ENCODE measurements at places on chromosomes 7 and 10.

- DNase-seq: no peak
Measured at GRCh38 chr10:87518937-87519336, 14.2 kb downstream of the MINPP1 start.

GRCh38 chr7:142539901-142540300 lies 209.4 kb upstream of the PRSS1 start:
- no peak for DNase-seq

DNA sequence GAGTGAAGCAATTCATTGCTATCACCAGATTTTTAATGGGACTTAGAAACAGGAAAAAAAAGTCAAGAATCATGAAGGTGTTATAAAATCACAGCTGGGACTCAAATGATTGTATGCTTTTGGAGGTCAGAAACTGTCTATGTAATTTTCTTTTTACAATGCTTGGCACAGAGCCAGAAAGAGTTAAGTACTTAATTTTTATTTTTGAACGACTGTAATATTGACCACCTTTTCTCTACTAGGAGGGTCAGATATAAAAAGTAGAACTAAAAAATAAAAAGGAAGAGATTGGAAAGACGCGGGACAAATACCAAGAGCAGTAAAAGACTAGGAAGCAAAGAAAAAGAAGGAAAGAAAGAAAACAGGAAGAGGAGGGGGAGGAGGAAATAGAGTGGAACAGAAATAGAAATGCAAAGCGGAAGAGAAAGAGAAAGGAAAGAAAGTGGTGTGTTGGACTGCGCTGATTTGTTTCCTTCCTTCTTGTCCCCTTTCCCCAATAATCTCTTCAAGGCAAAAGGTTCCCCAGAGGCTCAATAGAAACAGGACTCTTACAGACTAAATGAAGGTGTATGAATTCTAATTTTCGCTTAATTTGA lies 23.2 kb upstream of the C1GALT1 start:
- no peak for DNase-seq

DNA sequence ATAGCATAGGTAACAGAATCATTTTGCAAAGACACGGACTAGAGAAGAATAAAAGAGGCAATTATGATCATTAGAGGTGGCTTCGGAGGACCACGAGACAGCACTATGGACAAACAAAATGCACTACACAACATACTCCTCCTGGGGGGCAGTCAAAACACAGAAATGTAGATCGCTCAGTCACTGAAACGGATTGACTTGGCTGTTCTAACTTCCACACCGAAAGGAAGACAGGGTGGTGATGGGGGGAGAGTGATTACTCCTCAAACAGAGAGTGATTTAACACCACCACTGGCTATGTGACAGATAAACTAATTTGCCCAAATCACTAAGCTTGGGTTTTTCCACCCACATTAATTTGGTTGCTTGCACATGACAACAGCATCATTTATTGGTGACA lies 14.1 kb upstream of the PPA1 start:
- no peak for DNase-seq

- DNase-seq: no peak
Measured at GRCh38 chr7:133571076-133571475, 318.2 kb downstream of the EXOC4 start.

- no peak for DNase-seq
Measured at GRCh38 chr7:98202367-98203195, 8.7 kb upstream of the BHLHA15 start.

DNA sequence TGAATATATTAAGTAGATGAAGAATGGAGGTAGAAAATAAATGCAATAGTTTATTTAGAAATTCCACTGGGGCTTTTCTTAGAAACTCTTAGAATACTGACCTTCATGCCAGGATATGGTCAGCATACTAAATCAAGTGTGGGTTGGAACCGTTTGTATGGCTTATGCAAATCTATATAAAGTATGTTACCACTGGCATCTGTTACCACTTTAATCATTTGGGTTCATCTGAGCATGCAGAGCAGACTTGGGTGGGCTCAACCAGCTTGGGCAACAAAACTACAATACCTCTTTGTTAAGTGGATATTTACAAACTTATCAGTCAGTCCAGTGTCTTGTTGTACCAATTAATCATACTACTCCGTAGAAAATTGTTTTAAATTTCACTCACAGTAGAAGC lies 125.8 kb downstream of the CRPPA start:
- no peak for DNase-seq

DNA sequence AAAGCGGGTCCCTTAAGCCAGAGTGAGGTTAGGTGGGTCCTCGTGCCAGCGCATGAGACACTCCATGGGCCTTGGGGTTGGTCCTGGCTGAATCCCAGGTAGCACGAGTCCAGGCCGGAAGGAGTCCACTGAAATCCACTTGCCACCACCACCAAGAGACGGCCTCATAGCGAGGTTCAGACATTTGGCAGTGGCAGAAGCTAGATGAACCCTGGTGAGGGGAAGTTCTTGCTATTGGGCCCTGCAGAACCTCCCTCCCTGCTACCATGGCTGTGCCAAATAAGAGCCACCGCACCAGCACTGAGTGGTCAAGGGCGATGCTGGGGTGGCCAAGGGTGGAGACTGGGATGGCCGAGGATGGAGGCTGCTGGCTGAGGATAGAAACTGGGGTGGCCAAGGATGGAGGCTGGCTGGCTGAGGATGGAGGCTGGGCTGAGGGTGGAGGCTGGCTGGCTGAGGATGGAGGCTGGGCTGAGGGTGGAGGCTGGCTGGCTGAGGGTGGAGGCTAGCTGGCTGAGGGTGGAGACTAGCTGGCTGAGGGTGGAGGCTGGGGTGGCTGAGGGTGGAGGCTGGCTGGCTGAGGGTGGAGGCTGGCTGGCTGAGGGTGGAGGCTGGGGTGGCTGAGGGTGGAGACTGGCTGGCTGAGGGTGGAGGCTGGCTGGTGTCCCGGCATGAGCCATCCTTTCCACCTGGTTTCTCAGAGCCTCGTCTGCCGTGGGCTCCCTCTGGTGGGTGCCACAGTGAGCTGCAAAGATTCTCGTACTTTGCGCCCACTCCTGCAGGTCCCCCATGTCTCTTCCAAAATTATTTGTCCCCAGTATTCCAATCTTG lies 88.2 kb downstream of the ELFN1 start:
- DNase-seq: no peak

- no peak for DNase-seq
Measured at GRCh38 chr10:33921970-33922605, 587.6 kb upstream of the NRP1 start.

GRCh38 chr7:45971661-45972175 lies 50.6 kb upstream of the IGFBP3 start:
- DNase-seq: no peak

DNA sequence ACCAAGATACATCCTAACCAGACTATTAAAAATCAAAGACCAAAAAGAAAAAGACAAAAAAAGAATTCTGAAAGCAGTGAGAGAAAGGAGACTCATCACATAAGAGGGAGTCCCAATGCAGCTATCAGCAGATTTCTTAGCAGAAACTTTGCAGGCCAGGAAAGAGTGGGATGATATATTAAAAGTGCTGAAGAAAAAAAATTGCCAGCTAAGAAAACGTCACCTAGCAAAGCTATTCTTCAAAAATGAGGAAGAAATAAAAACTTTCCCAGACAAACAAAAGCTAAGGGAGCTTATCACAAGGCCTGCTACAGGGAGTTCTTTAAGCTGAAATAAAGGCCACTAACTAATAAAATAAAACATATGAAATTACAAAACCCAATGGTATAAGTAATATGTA lies 40.5 kb upstream of the CDK6 start:
- DNase-seq: no peak

DNA sequence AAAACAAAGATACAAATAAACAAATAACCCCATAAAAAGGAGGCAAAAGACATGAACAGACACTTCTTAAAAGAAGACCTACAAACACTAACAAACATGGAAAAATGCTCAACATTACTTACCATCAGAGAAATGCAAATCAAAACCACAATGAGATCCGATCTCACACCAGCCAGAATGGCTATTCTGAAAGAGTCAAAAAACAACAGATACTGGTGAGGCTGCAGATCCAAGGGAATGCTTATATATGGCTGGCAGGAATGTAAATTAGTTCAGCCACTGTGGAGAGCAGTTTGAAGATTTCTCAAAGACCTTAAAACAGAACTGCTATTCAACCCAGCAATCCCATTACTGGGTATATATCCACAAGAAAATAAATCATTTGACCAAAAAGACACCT lies 80.4 kb upstream of the NRP1 start:
- no peak for DNase-seq

GRCh38 chr7:136533732-136534131 lies 334.7 kb upstream of the CHRM2 start:
- DNase-seq: no peak

GRCh38 chr7:5382281-5382892 lies 41.2 kb downstream of the TNRC18 start:
- DNase-seq: no peak
